NB4 (cell line): ENCODE measurements at places on chromosomes 7 and 10.

- no peak for DNase-seq
These were observed 143.9 kb downstream of the RAPGEF5 start for GRCh38 chr7:22213081-22213480.

- DNase-seq = no peak
These were observed 312.8 kb downstream of the LRMDA start for GRCh38 chr10:75744261-75744660.

DNA sequence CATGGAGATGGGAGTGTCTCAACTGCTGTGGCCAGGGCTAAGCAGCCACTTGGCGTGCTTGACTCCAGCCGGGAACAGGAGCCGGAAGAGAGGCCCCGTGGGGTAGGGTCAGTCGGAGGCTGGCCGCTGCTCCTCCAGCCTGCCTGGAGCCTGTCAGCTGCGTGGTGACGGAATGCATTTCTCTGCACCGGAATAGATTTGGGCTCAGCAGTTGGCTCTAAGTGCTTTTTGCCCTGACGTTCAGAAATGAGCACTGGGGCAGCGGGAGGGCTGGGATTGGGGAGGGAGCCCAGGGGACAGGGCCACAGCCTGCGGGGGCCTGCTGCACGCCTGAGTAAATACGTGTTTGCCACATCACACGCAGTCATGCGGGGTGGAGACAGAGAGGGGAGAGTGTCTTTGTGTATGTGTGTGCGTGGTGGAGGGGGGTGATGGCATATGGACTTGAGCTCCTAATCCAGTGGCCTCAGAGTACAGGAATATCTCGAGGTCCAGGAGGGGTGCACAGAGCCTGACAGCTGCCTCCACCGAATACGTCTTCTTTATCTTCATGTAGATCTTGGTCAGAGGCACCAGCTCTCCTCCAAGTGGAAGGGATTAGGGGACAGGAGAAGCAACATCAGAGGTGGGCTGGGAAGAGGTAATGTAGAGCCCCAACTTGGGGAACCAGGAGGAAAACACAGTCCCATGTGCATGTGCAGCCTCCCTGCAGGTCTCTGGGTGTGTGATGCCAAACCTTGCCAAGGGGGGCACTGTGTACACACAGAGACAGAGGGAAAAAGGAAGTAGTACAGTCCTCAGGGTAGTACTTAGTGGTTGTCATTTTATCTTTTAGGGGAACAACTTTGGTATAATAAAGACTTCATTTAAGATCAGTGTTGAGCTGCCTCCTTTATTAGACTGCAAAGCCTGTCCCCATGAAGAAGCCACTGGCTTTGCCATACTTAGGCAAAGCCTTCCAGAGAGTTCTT, 151.4 kb downstream of the CDH23 start:
- peak; percentile 78 for DNase-seq

DNA sequence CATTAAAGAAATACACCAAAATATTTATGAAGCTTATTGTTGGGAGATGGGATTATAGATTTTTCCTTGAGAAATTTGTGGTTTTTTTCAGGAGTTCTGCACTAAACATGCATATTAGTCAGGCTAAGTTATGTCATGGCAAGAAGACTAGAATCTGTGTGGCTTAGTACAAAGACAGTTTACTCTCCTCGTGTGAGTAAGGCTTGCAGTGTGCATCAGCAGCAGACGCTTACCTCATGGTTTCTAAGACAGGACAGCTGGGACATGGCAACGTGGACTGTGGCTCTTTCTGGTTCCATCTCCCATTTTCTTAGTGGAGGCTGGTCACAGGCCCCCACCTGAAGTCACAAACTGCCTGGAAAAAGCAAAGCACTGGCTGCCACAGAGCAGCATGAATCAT, 429.6 kb upstream of the VSTM2A start:
- no peak for DNase-seq

- peak; percentile 62 for DNase-seq
These were observed 386.0 kb downstream of the KIF20B start for GRCh38 chr10:90087197-90088023.

DNA sequence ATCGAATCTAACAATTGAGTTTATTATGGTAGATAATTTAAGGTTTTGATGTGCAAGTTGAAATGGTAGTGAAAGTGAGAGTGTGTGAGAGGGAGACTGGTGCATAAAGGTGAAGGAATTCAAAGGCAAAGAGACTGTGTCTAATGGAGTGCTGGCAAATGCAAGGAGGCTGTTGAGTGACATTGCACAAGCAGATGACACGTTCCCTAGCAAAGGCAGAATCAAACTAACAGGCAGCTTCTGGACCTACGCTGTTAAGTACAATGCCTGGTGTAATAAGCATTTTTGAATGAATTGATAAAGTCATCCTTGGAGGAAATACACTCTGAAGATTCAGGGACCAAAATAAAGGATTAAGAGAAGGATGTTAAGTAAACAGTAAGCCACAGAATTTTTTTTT, 11.7 kb upstream of the GPR141 start:
- peak; percentile 74 for DNase-seq

GRCh38 chr10:34178196-34178595, 636.9 kb downstream of the PARD3 start:
- no peak for DNase-seq

DNA sequence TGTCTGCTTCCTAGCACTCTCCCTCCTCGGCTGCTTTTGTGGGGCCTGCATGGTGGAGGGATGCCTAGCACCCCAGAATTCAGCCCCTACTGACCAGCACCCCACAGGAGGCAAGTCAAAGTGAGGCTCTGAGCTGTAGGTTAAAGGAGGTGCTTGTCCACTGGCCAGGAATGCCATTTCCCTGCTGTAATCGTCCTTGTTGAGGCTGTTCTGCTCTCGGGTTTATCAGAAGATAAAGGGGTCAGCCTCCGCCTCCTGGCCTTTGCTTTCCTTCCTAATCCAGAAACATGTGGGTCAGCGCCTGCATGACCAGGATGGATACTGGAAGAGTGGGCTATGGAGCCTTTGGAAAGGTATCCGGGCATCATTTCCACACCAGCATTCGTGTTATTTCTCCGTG, 98.9 kb downstream of the MKI67 start:
- DNase-seq = no peak

DNA sequence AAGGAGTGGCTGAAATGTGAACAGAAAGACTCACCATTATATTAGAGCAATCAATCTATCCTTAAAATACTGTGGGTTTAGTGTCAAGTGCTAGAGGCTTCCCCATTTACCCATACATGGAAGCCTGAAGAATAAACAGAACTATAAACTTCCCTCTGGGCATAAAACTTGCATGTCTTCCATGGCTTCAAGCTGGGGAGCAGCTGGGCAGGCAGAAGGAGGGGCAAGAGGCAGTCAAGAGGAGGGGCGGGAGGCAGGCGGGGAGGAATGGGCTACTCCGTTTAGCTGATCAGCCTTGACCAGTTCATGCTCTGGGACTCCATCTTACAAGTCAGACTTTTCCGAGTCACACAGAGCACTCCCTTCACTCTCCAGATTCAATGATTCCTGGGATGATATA, 3.5 kb upstream of the PRSS1 start:
- no peak for DNase-seq

- no peak for DNase-seq
These were observed 116.8 kb downstream of the ABLIM1 start for GRCh38 chr10:114541081-114541796.

- DNase-seq = no peak
These were observed 52.2 kb downstream of the CREB3L2 start for GRCh38 chr7:137949416-137950262.

DNA sequence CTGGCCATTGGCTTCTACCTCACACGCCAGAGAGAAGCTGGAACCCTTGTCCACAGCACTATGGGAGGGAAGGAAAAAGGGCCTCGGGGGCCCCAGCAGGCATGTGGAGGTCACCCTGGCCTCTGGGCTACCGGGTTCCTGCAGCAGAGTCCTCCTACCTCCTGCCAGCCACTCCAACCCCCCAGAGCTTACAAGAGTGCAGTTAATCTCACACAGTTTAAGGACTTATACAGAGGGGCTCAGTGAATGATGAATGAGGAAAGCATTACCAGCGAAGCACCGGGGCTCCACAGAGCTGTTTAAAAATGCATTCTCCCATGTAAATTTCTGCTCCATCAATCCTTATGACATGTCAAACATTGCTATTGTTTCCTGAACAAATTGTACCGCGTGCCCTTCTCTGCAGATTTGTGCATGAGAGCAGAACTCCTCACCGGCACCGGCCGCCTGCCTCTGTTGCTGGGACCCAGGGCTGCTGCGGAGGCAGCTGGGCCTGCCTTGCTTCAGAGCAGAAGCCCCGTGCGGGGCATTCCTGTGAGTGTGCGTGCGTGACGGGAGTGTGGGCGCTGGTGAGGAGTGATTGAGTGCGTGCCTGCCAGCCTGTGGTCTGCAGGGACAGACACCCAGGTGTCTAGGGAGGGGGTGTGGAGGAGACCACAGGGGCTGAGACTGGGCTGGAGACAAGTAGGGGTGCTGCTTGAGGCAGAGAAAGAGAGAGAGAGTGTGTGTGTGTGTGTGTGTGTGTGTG, 52.8 kb downstream of the C10orf105 start:
- DNase-seq = no peak

GRCh38 chr7:10707519-10707918, 266.2 kb upstream of the PHF14 start:
- DNase-seq = no peak

DNA sequence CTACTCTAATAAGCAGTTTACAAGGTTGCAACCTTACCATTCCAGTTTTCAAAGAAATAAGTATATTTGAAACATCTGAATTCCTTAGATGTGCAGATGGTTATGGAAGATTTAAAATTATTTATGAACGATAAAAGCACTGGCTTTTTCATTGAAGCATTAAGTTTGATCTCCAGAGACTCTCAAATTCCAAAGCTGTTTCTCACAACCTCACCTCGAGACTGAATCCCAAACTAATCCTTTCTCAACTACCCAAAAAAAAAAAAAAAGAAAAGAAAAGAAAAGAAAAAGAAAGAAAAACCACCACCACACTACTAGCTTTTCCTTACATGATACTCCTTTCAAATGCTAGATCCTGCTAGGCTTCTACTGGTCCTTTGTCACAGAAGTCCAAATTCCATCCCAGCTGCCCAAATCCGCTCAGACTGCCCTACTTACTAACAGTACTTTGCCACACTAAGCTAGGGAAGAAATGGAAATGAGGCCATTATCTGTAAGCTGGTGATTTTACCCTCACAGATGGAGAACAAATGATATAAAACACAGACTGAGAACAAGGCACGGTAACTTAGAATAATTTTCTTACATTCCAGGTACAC, 100.6 kb upstream of the CDK1 start:
- DNase-seq = no peak

DNA sequence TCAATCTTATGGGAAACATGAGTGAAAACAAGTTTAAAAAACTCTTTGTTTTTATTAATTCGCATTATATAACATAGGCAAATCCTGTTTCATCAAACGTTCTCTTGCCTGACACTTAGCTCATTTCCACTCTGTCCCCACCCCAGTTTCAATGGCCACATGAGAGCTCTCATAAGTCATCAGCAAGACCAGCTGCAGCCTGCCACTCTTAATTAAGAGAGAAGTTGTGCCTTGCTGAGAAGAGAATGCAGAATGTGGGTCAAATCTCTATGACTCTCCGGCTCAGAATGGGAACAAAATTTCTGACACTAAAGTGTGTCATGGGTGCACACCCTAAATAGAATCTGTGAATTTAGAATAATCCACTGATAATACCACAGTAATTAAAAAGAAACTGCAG, 39.6 kb downstream of the ASAH2 start:
- no peak for DNase-seq

- no peak for DNase-seq
These were observed 75.1 kb downstream of the MAD1L1 start for GRCh38 chr7:2157473-2158279.

DNA sequence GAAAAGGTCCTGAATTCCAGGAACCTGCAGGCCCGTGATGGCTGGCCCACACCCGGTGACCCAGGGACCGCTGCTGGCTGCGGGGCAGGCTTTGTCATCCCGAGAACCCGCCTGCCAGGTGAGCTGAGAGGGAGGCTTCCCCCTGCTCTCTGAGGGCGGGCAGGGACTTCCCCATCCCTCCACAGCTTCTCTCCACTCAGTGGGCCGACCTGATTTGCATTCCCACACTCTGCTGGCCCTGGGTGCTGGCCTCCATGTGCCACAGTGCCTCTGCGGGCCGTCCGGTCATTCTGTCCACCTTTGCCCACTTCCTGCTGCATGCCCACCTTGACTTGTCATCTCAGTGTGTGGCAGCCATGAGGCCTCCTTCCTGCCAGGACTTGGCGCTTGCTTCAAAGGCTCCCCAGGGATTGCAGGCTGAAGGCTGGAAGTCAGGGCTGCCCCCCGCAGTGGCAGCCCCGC, 35.3 kb downstream of the PALD1 start:
- no peak for DNase-seq

GRCh38 chr10:72483471-72483870, 128.8 kb upstream of the DNAJB12 start:
- DNase-seq = peak; percentile 98
